Testis (tissue), 5 donors: ENCODE measurements at places on chromosomes 5 and 9.
A peak's percentile ranks its signal among the peaks of the same experiment; 100 is the strongest.

- no peak for DNase-seq
- H3K36me3 ChIP-seq: no peaks in the 10 kb centered on the region
- no peak overlapping the region for H3K4me3 ChIP-seq
- no peaks in the 10 kb centered on the region for H3K27me3 ChIP-seq
- H3K4me1 ChIP-seq: no peaks in the 10 kb centered on the region
- no peak overlapping the region for H3K27ac ChIP-seq
These were observed 57.8 kb downstream of the CWC27 start for GRCh38 chr5:64826541-64826940.

GRCh38 chr5:61619289-61619688 lies 287.2 kb downstream of the ZSWIM6 start:
- H3K4me1 ChIP-seq: peaks cover 5% of the 10 kb centered on the region
- no peak overlapping the region for H3K27ac ChIP-seq
- no peaks in the 10 kb centered on the region for H3K27me3 ChIP-seq
- H3K4me3 ChIP-seq: no peak overlapping the region
- no peaks in the 10 kb centered on the region for H3K36me3 ChIP-seq
- DNase-seq: no peak

- H3K27ac ChIP-seq: no peak overlapping the region
- H3K36me3 ChIP-seq: no peaks in the 10 kb centered on the region
- DNase-seq: no peak
- no peak overlapping the region for H3K4me3 ChIP-seq
- no peaks in the 10 kb centered on the region for H3K4me1 ChIP-seq
- no peaks in the 10 kb centered on the region for H3K27me3 ChIP-seq
These were observed 208.4 kb upstream of the PPP1R2B start for GRCh38 chr5:156641686-156642085.

GRCh38 chr9:95286151-95286550 lies 31.4 kb downstream of the FANCC start:
- H3K27me3 ChIP-seq: no peaks in the 10 kb centered on the region
- DNase-seq: no peak
- no peaks in the 10 kb centered on the region for H3K4me1 ChIP-seq
- no peak overlapping the region for H3K4me3 ChIP-seq
- H3K36me3 ChIP-seq: no peaks in the 10 kb centered on the region

- H3K4me3 ChIP-seq: no peak overlapping the region
- peaks cover 9% of the 10 kb centered on the region for H3K4me1 ChIP-seq
- H3K27ac ChIP-seq: no peak overlapping the region
- H3K36me3 ChIP-seq: no peaks in the 10 kb centered on the region
These were observed 23.7 kb upstream of the PTGES start for GRCh38 chr9:129776566-129776937.

- no peak overlapping the region for H3K27ac ChIP-seq
- no peak overlapping the region for H3K4me3 ChIP-seq
- H3K27me3 ChIP-seq: no peaks in the 10 kb centered on the region
- H3K36me3 ChIP-seq: no peaks in the 10 kb centered on the region
These were observed 116.7 kb upstream of the RETREG1 start for GRCh38 chr5:16733331-16734006.

- no peaks in the 10 kb centered on the region for H3K27me3 ChIP-seq
- no peak overlapping the region for H3K27ac ChIP-seq
- no peaks in the 10 kb centered on the region for H3K36me3 ChIP-seq
These were observed 30.3 kb downstream of the CEP72 start for GRCh38 chr5:642481-642880.

DNA sequence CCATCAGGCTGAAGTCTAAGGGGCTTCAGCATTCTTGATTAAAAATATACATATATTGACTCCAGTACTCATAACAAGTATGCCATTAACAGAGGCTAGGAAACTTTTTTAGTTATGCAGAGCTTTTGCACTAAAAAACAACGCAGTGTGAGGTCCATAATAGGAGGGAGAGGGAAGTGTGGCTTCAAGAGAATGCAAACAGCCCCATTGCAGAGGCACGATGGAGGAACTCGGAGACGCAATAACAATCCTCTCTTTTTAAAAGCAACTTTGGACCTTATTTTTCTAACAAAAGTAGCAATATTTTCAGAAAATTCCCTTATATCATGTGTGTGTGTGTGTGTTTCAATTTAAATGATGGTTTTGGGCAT lies 150.0 kb upstream of the PTCH1 start:
- H3K36me3 ChIP-seq: no peaks in the 10 kb centered on the region
- H3K27ac ChIP-seq: peak overlapping the region; percentile 6
- H3K4me1 ChIP-seq: peaks cover 35% of the 10 kb centered on the region
- H3K4me3 ChIP-seq: no peak overlapping the region
- no peak for DNase-seq

- H3K4me3 ChIP-seq: no peak overlapping the region
- H3K27ac ChIP-seq: no peak overlapping the region
- H3K4me1 ChIP-seq: no peaks in the 10 kb centered on the region
- no peak for DNase-seq
These were observed 69.8 kb upstream of the PLPP6 start for GRCh38 chr9:4592295-4592694.

- H3K27me3 ChIP-seq: no peaks in the 10 kb centered on the region
- H3K4me3 ChIP-seq: no peak overlapping the region
- DNase-seq: no peak
- no peak overlapping the region for H3K27ac ChIP-seq
- no peaks in the 10 kb centered on the region for H3K36me3 ChIP-seq
These were observed 533.3 kb upstream of the CDH9 start for GRCh38 chr5:27571681-27572080.

DNA sequence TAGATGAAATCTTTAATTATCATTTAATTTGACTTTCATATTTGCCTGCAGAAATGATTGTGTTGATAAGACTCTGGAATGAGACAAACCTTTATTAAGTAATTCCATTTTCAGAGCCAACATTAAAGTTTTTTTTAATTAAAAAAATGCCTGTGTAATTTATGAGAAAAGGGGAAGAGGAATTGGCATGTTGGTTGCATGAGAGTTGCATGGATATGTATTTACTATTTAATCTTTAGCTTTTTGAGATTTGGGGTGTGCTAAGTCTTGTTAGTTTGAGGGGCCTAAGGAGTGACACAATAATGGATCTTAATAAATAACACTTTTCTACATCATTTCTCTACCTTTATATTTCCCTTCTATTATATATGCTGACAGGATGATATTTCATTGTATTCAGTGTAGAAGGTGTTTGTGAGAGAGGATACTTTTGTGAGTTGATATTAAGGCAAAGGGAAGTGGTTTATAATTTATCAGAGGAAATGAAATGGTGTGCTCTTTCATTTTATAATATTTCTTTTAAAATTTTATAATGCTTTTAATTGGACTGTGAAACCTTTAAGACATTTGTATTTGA lies 54.9 kb downstream of the PIK3R1 start:
- no peak for DNase-seq
- H3K27me3 ChIP-seq: no peaks in the 10 kb centered on the region

- no peaks in the 10 kb centered on the region for H3K27me3 ChIP-seq
- DNase-seq: no peak
- no peaks in the 10 kb centered on the region for H3K4me1 ChIP-seq
- no peaks in the 10 kb centered on the region for H3K36me3 ChIP-seq
- H3K4me3 ChIP-seq: no peak overlapping the region
- no peak overlapping the region for H3K27ac ChIP-seq
These were observed 46.1 kb downstream of the ZNF618 start for GRCh38 chr9:113922160-113922559.

GRCh38 chr9:121674952-121675351 lies 23.5 kb downstream of the DAB2IP start:
- H3K27ac ChIP-seq: no peak overlapping the region
- no peak for DNase-seq
- no peaks in the 10 kb centered on the region for H3K36me3 ChIP-seq
- H3K4me1 ChIP-seq: peaks cover 10% of the 10 kb centered on the region
- no peak overlapping the region for H3K4me3 ChIP-seq

DNA sequence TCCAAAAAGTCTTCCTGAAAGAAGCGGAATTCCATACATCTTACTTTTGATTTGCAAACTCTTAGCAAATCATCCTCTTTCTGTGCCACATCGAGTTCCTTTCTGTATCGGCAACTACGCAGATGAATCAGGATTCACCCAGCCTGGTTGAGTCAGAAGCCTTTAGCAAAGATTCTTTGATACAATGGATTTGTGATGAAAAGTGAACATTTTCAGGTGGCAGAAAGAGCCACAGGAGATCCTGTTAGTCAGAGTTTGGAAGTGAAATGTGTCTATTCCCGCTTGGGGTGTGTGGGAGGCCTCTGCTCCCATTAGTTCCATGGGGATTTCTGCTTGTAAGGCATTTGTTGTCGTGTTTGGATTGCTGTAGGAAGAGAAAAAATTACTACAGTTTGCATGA lies 351.8 kb upstream of the WWC1 start:
- no peaks in the 10 kb centered on the region for H3K4me1 ChIP-seq
- no peak for DNase-seq
- no peaks in the 10 kb centered on the region for H3K27me3 ChIP-seq
- H3K27ac ChIP-seq: no peak overlapping the region
- H3K4me3 ChIP-seq: no peak overlapping the region

DNA sequence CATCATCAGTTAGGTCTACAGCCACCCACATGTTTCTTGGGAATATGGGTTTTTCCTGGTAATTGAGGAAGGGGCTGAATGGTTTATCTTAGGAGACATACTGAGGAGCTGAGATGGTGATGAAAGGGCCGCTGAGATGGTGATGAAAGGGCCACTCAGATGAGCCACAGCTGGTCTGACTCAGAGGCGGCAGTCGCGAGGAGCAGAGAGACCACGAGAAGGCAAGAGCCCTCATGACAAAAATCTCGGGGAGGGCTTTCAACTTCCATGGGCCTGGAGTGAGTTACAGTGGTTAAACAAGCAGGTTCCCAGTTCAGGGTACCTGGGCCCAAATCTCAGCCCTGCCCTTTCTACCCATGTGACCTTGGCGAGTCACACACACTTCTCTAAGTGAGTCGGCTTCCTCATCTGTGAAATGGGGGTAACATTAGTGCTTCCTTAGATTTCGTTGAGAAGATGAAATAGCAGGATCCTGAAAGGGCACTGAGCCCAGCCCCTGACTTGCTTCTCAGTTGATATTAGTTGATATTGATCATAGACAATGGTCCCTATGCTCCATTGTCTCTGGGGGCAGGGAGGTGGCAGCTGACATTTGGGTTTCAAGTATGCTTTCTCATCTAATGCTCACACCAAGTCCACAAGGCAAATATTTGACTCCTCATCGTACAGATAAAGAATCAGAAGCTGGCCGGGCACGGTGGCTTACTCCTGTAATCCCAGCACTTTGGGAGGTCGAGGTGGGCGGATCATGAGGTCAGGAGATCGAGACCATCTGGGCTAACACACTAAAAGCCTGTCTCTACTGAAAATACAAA lies 169.5 kb downstream of the RGS3 start:
- DNase-seq: no peak
- peaks cover 5% of the 10 kb centered on the region for H3K4me1 ChIP-seq
- H3K27me3 ChIP-seq: no peaks in the 10 kb centered on the region
- no peak overlapping the region for H3K4me3 ChIP-seq
- no peaks in the 10 kb centered on the region for H3K36me3 ChIP-seq
- H3K27ac ChIP-seq: no peak overlapping the region

- no peaks in the 10 kb centered on the region for H3K4me1 ChIP-seq
- no peak overlapping the region for H3K27ac ChIP-seq
- no peaks in the 10 kb centered on the region for H3K27me3 ChIP-seq
- H3K36me3 ChIP-seq: no peaks in the 10 kb centered on the region
These were observed 90.6 kb downstream of the PHF2 start for GRCh38 chr9:93667006-93667405.

DNA sequence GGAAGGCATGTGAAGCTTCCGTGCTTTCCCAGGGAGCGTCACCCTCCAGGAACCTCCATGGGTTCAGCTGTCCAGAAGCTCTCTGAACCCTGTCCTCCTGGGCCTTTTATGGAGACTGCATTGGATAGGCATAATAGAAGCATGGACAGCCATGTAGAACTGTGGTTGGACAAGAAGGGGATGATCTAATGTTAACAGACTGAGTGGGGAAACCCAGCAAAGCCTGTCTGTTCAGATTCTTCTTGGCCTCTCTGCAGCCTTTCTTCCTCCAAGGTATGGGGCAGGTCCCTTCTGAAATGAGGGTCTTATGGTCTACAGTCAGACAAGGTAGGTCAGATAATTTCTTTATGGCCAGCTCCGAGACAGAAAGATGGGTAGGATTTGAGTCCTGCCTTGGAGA lies 59.1 kb upstream of the CTNNA1 start:
- no peak overlapping the region for H3K27ac ChIP-seq
- no peak overlapping the region for H3K4me3 ChIP-seq
- DNase-seq: no peak
- H3K4me1 ChIP-seq: no peaks in the 10 kb centered on the region
- H3K27me3 ChIP-seq: no peaks in the 10 kb centered on the region
- no peaks in the 10 kb centered on the region for H3K36me3 ChIP-seq

- no peaks in the 10 kb centered on the region for H3K27me3 ChIP-seq
- no peak overlapping the region for H3K4me3 ChIP-seq
- H3K27ac ChIP-seq: no peak overlapping the region
- no peaks in the 10 kb centered on the region for H3K36me3 ChIP-seq
These were observed 54.4 kb downstream of the MFAP3 start for GRCh38 chr5:154093142-154093532.
